ENCODE measurements at places on chromosomes 13 and 19.

GRCh38 chr19:1822210-1822609 lies 10.1 kb upstream of the ATP8B3 start:
- DNase-seq, result no peak

DNA sequence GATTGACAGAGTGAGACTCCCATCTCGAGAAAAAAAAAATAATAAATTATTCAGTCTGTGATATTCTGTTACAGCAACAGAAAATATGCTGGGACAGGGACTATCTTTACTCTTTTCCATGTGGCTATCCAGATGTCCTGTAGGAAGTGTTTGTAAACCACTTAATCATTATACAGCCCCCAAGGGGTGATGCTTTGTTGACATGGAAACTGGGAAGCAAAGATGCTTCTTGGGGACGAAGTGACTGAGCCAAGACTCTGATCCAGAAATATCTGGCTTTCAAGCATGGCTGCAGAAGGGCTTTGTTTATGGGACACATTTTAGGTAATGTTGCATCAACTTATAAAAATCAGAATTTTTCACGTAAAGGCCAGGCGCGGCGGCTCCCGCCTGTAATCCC lies 5.4 kb downstream of the ZNF8 start:
- DNase-seq, result no peak

DNA sequence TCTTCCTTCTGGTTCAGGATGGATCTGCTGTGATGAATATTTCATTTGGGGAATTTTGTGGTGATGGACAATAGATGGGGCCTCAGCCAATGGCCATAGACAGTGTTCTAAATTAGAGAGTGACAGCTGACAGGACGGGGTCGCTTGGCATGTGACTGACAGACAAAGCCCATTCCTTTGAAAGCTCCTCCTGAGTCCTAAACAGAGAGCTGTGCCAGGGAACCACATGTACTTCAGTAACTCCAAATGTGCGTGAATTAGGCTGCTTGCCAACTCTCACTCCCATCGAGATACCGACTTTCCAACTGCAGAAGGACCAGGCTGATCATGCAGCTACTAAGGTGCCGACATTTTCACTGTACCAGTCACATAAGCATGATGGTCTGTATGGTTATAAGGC lies 187.7 kb downstream of the SHISA2 start:
- no peak for DNase-seq

- DNase-seq, result no peak
Observed at GRCh38 chr13:46839399-46839798, 42.4 kb upstream of the ESD start.

GRCh38 chr13:110641055-110642015 lies 26.0 kb downstream of the NAXD start:
- no peak for DNase-seq

Data from adipocyte (in vitro differentiated cells).